ENCODE measurements at places on chromosomes 11 and 22.

DNA sequence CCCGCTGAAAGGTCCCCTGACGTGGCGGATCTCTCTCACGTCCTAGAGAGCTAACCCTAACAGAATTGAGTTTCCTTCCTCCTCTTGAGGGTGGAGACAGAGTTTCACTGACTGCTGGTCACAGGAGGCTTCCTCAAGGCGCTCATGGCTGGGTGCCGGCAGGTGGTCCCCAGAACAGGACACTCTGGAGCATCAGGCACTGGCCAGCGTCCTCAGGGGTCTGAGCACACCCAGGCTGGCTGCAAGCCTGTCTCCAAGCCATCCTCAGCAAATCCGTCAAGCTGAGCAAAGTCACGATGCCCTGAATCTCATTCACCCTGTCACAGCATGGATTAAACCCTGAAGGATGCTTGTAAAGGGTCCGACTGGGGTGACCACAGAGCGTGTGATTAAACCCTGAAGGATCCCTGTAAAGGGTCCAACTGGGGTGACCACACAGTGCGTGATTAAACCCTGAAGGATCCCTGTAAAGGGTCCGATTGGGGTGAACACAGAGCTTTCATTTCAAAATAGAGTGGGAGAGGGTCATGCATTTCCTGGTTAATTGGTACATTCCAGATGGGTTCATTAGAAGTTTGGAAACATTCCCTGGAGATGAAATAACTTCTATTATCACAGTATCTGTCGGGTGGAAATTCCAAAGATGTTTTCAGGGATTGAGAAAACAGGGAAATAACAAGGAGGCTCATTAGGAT lies 473.0 kb downstream of the BRD1 start:
- DNase-seq, result no peak

DNA sequence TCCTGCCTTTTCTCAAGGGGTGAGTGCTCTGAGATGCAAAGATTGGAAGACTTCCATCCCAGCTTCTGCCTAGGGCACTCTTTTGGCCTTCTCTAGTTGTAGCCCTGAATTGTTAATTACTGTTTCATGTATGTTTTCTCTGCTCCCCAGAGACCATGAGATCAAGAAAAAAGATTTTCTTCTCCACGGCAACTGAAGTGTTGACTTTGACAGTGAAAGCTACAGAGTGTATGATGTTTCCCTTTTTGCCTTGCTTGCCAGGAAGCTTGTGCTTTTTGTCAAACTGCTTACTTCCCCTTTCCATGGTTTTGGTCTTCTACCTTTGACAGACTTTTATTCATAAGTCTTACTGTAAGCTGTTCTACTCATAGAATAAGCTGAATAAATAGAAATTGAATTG lies 23.3 kb upstream of the EIF3D start:
- DNase-seq, result no peak

DNA sequence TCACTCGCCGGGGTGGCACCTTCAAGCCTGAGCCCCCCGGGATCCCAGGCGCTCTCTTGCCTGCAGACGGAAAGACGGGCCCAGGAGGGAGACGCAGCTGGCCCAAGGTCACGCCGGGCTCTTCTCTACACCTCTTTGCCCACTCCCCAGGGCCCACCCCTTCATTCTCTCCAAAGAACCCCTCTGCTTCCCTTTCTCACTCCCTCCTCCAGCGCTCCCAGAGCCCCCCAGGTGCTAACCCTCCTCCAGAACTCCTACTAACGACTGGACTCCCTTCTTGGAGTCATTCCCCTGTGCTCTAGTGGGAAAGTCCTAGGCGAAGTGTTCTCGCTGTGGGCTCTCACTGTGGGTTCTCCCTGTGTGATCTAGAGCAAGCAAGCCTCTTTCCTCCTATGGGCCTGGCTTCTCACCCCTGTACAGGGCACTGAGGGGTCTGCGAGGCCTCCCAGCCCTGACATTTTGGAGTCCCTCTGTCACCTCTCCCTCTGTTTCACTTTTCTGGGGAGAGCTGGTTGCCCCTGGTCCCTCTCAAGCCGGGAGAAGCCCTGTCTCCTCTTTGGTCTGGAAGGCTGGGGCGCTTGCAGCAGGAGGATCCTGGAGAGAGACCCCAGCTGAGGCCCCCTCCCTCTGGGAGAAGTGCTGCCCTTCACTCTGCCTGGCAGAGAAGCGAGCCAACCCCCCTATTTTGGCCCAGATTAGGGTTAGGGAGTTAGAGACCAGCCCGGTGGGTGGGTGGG lies 858 bp downstream of the OAF start:
- DNase-seq, result peak; percentile 21

DNA sequence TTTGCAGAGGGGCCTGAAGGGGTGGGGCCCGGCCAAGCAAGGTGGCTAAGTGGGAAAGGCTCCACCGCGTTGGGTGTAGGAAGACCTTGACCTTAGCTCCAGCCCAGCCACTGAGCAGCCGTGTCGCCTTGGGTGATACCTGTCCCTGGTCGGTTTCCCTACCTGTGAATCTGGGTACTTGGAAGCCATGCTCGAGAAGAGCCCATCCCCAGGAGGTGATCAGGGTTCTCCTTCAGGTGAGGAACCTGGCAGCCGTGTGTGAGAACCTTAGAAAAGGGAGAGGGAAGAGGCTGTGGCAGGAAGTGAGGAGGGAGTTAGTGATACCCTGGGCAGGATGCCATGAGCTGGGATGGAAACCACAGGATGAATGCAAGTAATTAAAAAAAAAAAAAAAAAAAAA lies 21.6 kb downstream of the PPARA start:
- DNase-seq, result no peak

DNA sequence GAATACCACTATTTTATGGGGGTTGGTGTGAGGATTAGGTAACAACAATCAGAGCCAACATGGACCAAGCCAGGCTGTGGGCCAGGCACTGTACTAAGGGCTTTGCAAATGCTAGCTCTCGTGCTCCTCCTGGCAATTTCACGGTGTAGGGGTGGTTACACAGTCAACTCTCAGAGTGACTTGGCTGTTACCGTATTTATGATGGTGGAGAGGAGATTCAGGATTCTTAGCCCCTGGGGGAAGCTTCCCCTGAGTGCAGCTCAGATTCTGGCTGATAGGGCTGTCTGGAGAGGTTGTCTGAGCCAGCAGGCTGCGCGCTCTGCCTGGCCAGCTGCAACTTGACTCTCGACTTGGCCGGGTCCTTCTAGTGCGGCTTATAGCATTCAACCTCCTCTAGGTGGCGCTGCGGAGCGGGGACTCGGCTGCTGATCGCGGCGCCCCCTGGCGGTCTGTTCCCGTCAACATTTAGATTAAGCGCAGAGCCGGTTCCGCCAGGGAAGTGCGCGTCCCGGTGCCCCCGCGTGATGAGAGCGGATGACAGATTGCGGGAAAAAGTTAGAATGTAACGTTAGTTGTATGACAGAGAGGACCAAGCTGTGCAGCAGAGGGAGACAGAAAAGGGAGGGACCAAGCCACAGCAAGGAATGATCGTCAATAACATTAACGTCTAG lies 4.5 kb upstream of the NCF4 start:
- peak; percentile 81 for DNase-seq

GRCh38 chr11:125275905-125276618 lies 111.5 kb downstream of the PKNOX2 start:
- no peak for DNase-seq

DNA sequence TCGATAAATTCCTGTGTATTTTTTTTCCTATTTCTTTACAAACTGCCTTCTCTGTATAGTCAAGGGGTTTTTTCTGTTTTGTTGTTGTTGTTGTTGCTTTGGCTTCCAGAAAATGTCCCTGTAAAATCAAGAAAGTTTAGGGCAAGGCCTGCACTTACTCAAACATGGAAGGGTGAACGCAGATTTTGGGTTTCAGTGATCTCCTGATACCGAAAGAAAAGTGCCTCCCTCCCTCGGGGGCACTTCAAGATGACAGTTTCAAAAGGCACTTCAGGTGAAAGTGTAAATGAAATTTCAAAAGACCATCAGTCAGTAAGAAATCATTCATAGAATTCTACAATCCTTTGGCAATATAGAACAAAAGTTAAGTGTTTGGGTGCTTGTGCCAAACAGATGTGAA lies 43.4 kb upstream of the TMPRSS4 start:
- DNase-seq, result no peak

- DNase-seq, result no peak
Observed at GRCh38 chr22:46851311-46851710, 88.9 kb downstream of the TBC1D22A start.

- no peak for DNase-seq
Observed at GRCh38 chr11:115745066-115745465, 240.9 kb upstream of the CADM1 start.

DNA sequence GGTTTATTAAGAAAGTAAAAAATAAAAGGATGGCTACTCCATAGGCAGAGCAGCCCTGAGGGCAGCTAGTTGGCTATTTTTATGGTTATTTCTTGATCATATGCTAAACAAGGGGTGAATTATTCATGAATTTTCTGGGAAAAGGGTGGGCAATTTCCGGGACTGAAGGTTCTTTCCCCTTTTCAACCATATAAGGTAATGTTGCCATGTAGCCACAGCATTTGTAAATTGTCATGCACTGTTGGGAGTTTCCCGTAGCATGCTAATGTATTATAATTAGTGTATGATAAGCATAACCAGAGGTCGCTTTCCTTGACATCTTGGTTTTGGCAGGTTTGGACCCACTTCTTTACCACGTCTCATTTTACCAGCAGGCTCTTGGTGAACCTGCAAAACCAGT lies 610.4 kb upstream of the B3GAT1 start:
- DNase-seq, result no peak

DNA sequence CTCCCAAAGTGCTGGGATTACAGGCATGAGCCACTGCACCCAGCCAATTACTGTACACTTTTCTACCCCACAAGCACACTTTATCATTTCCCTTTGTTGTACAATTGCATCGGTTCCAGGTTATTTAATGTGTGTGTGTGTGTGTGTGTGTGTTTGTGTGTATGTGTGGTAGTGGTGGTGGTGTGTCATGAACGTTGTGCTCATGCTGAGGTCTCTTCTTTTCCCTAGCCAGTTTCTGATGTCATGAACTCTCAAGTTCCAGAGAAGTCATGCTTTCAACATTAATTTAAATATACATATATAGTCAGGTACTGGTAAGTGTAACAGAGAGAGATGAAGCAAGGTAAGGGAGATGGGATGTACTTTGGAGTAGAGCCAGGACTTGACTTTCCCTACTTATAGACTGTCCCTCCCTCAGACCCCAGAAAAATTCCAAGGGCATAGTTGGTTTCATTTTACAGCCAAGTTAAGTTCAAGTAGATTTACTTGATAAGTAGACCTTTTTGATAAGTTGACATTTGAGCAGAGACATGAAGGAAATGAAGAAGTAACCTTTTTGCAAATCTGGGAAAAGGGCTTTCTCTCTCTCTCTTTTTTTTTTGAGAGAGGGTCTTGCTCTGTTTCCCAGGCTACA lies 42.7 kb downstream of the WEE1 start:
- no peak for DNase-seq

DNA sequence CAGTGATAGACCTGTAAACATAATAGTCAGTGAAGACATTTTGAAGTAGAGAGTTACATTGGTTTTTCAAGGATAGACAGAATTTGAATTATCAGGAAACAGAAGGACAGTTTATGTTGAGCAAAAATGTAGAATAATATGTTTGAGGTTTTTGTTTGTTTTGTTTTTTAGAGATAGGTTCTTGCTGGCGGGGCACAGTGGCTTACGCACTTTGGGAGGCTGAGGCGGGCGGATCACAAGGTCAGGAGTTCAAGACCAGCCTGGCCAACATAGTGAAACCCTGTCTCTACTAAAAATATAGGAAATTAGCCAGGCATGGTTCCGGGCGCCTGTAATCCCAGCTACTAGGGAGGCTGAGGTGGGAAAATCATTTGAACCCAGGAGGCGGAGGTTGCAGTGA lies 35.6 kb downstream of the BCL2L13 start:
- DNase-seq, result no peak

GRCh38 chr22:47457021-47457420 lies 694.6 kb downstream of the TBC1D22A start:
- no peak for DNase-seq

DNA sequence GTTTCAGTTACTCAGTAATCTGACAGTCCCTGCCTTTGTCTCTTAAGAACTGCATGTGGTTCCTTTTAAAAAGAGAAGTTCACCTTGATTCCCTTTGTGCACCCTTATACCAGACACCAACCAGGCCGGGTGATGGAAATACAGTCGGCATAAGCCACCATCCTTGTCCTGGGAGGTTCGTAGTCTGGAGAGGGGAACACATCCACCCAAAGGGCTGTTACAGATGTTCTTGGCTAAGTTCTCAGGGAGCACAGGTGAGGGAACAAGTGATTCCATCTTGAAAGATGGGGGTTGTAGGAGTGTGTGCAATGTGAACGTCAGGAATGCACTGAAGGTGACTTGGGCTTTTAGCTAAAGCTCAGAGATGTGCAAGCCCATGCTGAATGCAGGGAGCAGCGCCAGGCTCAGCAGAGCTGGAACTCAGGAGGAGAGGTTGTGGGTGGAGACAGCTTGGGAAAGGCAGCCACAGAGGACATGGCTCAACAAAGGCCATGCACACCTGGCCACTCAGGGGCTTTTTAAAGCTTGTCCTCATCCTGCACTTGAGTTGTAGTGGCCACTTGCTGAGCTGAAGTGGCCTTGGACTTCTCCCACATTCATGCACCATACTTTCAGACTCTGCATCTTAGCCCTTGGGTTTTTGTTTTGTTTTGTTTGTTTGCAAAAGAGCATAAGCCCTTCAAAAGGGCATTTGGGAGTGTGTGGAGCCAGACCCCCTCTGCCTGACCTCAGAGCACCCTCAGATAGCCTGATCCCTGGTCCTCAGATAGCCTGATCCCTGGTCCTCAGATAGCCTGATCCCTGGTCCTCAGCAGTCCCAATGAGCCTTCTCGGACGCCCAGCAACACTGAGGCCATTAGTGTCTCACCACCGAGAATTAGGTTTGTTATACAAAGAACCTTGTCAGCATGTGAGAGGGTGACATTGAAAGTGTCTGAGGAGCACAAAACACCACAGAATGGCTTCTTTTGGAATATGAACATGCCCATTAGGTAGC lies 12.7 kb upstream of the TMA7B start:
- DNase-seq, result no peak

- DNase-seq, result no peak
Observed at GRCh38 chr11:106398502-106399075, 321.1 kb downstream of the AASDHPPT start.

GRCh38 chr22:48868554-48868953 lies 959.1 kb downstream of the BRD1 start:
- DNase-seq, result no peak

GRCh38 chr11:99739464-99740089 lies 718.8 kb downstream of the CNTN5 start:
- peak; percentile 29 for DNase-seq

DNA sequence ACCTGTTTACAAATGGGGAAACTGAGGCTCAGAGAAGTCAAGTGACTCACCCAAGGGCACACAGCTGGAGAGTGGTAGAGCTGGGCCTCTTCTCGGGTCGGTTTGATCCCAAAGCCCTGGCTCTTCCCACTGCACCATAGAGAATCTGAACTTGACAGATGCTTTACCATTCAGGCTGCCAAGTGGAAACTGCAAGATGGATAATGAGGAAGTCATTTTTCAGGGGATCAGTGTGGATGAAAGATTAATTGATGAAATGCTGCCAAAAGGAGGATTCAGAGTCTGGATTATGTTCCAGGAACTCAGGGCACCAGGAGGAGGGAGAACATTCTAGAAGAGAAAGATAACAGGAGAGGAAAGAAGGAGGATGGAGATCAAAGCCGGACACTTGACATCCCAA lies 185.9 kb upstream of the ZBED5 start:
- no peak for DNase-seq
